ENCODE measurements at places on chromosomes 5 and 9.

GRCh38 chr5:81192373-81192750 lies 40.8 kb upstream of the CKMT2 start:
- DNase-seq, result no peak

DNA sequence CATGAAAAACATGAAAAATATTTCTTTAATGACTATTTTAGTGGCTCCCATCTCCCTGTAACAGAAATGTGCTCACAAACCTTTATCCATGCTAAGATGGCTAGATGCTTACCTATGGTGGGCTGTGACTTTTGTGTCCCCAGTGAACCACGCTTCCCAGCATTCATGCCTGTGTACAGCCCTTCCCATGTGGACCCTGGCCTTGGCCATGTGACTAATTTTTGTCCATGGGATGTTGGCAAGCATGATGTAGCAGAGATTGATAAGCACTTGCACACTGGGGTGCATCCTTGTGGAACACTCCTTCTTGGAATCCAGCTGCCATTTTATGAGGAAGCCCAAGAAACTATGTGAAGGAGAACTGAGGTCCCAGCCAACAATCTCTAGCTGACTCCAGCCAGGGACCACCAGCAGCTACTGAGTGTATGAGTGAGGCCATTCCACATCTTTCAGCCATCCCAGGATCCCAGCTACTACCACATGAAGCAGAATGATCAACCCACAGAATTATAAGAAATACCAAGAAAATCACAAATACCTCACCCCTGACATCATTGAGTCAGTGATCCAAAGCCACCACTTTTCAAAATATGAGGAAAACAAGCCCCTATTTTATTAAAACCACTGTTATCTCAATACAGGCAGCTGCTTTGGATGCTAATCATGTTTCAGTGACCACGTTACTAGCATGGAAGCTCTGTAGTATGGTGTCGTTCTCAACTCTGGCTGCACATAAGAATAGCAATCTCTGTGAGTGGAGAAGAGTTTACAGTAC lies 16.1 kb upstream of the RAI14 start:
- no peak for DNase-seq

DNA sequence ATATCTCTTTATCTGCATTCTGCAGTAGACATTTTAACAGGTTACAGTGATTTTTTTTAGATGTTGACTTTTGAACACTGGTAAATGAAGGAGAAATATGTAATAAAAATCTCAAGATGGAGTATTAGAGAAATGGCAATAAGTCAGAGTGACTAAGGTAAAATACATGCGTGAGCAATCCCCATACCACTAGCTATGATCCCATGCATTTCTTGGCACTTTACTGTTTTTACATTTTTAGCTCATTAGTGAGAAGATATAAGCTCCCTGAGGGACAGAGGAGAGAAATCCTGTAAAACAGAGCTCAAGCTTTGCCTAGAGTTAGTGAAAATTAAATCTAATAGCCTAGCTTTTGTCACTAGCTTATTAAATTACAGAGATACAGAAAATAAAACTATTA lies 181.9 kb upstream of the TRPM3 start:
- no peak for DNase-seq

GRCh38 chr5:171914726-171915338 lies 91.6 kb downstream of the FBXW11 start:
- DNase-seq, result no peak

DNA sequence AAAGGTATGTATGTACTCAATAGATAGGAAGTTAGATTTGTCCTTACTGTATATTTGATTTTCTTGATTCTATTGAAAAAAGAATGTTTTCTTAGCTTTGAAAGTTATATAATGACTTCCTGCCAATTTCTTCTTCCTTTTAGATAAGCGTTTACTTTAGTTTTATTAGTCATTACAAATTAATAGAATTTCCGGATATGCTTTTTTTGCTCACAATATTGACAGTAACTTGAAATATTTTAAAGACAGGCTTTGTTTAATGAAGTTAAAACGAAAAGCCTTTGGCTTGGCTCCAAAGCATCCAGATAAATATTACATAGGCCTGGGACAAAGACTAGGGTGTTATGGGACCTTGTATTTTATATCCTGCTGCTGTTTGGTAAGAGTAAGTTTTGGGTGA lies 49.5 kb downstream of the CWC27 start:
- DNase-seq, result no peak

DNA sequence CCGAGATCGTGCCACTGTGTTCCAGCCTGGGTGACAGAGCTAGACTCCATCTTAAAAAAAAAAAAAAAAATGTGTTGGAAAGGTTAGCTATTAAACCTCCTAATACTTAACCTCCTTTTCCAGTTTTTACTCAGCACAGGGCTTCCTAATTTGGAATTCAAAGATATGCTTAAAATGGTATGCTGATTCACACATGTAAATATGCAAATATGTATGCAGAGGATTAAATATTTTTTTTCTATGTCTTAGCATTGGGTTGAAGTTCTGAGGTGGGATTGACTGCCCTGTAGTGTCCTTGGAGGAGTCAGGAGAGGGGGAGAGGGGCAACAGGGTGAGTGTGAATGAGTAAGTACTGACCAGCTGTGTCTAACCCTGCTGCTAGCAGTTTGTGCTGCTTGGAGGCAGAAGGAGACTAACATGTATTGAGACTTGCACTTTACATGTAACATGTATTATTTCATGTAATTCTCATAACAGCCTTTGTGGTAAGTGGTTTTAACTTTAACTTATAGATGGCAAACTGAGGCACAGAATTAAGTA lies 63.2 kb downstream of the SLC44A1 start:
- DNase-seq, result no peak

- no peak for DNase-seq
Measured at GRCh38 chr5:124651663-124652513, 94.6 kb downstream of the ZNF608 start.

DNA sequence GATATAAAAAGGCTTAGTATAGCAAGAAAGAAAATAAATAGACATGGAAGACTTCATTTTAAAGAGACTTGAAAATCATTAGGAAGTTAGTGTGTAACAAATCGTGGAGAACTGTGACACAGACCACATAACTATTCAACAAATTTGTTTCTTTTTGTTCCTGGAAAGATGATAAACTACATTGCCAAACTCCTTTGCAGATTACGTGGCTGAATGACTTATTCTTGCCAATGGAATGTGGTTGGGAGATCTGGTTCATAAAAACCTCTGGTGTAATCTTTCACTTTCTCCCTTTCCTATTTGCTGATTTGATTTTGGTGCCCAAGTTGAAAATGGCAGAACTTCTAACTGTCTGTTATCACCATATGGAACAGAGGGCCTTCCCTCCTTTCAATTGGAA lies 328.9 kb upstream of the MEF2C start:
- DNase-seq, result no peak

GRCh38 chr5:115096034-115096769 lies 73.5 kb downstream of the TRIM36 start:
- DNase-seq, result no peak

- no peak for DNase-seq
Measured at GRCh38 chr9:114968671-114969070, 38.3 kb upstream of the TNFSF8 start.

DNA sequence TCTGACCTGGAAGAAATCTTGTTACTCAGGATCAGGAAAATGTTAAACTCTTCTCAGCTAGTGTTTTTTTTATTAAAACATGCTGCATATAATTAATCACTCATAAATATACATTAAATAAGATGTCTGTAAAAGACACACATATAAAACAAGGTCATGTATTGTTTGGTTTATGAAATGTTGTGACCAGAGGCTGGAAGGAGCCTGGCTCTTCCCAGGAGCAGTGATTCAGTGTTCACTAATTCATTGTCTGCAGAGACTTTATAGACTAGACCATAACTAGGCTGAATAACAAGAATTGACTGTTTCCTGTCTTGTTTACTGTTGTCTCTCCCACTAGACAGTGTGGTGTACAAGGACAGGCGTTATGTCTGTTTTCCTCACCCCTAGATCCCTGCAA lies 49.1 kb upstream of the ANKRD55 start:
- DNase-seq, result no peak
